ENCODE measurements at places on chromosomes 11 and 22.

DNA sequence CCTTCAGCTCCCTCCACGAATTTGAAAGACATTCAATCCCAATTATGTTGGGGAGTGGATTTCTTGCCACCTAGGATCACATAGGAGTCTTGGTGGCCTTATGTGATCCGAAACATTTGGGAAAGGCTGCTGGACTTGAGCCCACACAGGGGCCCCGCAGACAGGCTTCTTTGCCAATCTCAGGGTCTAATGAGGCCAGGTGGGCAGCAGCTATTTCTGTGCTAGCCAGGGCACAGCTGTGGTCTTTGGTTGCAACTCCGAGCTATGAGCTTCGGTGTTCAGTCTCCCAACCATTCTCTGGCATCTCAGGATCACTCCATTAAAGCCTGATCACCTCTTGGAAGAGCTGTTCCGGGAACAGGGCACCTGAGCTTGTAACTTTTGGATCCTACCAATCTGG, 84.4 kb downstream of the TP53I11 start:
- no peak for DNase-seq

DNA sequence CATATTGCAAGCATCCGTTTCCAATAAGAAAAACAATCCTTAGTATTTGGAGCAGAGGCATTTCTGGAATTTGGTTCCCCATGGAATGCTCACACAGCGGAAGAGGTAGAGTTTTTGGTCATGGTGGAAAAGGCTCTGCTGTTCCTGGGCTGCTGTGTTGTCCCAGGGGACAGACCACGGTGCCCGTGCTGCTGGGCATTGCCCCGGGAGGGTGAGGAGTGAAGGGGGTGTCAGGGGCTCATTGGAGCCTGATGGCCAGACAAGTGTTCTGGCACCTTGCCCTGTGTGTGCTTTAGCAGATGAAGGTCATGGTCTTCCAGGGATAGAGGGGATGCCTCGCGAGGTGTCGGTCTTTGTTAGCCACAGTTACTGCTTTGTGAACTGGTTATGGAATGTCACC, 61.2 kb downstream of the MPPED1 start:
- DNase-seq: no peak

DNA sequence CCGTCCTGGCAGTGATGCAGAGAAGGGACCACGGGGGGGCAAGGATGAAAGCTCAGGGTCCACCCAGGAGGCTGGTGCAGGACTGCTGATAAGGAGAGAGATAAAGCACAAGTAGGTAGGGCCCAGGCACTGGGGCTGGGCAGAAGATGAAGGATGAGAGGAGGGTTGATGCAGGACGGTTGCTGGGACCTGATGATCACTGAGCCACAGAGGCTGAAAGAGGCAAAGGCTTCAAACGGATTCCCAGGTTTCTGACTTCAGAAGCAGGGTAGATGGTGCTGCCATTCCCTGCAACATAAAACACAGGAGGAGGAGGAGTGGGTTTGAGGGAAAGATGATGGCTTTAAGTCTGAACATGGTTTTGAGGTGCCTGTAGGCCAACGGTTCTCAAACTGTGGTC, 148.5 kb downstream of the TTC17 start:
- DNase-seq: no peak

DNA sequence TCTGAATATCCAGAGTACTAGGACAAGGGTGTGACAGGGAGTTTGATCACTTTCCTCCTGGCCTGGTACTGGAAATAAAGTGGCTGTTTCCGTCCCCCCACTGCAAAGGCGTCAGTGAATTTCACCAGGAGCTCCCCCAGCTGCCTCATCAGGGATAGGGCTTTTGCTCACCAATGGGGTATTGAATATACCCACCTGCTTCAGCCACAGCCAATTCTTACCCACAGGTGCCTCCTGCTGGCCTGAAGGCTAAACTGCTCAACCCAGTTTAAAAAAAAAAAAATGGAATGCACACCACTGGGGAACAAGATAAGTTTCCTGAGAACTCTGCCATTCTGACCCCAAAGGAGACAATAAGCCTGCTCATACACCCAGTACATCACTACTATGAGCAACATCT, 65.3 kb upstream of the MS4A8 start:
- no peak for DNase-seq

- DNase-seq: no peak
These were observed 5.1 kb downstream of the KRTAP5-11 start for GRCh38 chr11:71577469-71578004.

- DNase-seq: no peak
These were observed 292.3 kb downstream of the METTL15 start for GRCh38 chr11:28400331-28401100.

DNA sequence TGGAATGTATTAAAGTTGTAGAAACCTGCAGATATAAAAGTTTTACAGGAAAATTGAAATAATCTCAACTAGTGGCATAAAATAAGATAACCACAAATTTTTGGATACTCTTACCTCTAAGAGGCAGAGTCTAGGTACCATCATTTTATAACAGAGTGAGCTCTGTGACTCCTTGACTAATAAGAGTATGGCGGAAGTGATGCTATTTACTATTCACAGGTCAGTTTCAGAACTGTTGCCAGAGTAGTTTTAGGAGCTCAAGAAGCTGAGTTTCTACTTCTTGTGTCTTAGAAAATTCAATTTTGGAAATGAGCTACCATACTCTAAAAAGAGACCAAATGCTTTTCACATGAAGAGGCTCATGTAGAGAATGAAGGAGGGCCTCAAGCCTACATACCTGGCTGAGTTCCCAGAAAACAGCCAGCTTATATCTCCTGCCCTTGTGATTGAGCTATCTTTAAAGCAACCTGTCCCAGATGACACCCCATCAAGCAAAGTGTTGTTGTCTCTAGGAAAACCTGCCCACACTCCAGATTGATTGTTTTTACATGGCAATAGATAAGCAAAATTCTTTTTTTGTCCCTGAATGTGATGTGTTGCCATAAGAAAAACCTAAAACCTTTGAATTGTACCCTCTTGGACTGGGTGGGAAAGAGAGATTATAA, 712.8 kb upstream of the CNTN5 start:
- DNase-seq: no peak

GRCh38 chr11:37390576-37391083, 792.6 kb upstream of the RAG2 start:
- no peak for DNase-seq

GRCh38 chr11:47946682-47947559, 33.4 kb upstream of the PTPRJ start:
- peak; percentile 58 for DNase-seq

DNA sequence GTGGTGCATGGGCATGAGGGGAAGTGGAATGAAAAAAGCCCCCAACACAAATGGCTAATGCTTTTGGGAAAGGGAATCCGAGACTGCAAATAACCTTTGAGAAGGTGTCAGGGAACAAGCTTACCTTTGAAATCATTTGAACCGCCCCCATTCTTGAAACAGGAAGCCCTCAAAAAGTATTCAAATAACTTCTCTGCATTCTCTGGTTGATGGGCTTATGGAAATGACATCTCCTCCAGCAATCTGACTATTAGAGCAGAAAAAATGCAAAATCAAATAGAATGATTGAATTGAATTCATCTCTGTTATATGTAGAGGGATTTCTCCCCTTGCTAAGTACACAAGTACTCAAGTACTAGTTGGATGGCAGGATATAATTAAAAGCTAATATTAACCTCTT, 409.9 kb downstream of the TMEM135 start:
- no peak for DNase-seq

DNA sequence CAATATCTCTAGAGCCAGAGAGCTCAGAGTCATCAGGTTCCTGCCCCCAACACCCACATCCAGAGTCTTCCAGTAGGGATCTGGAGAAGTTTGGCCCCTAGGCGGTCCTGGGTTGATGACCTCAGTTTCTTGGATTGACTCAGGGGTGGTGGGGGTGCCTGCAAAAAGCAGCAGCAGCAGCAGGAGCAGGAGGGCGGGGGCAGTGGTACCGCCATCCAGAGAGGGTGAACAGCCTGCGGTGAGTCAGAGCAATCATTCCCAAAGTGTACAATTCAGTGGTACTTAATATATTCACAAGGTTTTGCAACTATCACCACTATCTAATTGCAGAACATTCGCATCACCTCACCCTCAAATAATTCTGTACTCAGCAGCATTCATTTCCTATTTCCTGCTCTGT, 9.9 kb upstream of the SEC14L3 start:
- DNase-seq: peak; percentile 5

- DNase-seq: no peak
These were observed 5.0 kb downstream of the DRD2 start for GRCh38 chr11:113470233-113470632.

DNA sequence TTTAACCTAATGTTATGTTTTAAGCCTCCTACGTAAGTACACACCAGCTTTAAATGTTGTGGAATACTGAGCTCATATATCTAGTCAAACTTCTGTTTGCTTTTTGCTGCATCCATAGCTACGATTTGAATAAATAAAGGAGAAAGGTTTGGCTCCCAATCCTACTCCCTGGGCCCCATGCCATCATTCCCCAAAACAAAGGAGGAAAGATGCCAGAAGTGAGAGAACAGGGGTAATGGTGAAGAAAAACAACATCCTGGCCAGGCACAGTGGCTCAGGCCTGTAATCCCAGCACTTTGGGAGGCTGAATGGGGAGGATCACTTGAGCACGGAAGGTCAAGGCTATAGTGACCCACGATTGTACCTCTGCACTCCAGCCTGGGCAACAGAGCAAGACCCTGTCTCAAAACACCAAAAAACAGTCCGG, 26.5 kb downstream of the SCGB1A1 start:
- DNase-seq: no peak

DNA sequence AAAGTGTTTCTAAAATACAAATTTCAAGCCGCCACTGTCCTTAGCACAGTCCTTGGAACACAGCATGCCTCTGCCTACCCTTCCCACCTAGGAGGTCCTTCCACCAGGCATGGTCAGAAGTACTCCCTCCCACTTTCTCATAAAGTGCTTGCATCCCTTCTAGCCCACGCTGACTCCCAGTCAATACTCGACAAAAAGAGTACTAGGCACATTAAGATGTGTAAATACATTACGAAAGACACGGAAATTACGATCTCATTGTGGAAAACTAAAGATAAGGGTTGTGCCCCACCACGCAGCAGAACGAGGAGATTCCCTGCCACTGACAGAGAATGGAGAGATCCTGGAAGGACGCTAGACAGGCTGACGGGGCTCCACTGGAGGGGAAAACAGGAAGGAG, 13.5 kb downstream of the CHKA start:
- DNase-seq: no peak

GRCh38 chr11:11057472-11057854, 199.6 kb upstream of the ZBED5 start:
- DNase-seq: no peak

- peak; percentile 25 for DNase-seq
These were observed 605 bp upstream of the FDX1 start for GRCh38 chr11:110428956-110429730.

- DNase-seq: no peak
These were observed 510.0 kb downstream of the INSC start for GRCh38 chr11:15624701-15625100.

DNA sequence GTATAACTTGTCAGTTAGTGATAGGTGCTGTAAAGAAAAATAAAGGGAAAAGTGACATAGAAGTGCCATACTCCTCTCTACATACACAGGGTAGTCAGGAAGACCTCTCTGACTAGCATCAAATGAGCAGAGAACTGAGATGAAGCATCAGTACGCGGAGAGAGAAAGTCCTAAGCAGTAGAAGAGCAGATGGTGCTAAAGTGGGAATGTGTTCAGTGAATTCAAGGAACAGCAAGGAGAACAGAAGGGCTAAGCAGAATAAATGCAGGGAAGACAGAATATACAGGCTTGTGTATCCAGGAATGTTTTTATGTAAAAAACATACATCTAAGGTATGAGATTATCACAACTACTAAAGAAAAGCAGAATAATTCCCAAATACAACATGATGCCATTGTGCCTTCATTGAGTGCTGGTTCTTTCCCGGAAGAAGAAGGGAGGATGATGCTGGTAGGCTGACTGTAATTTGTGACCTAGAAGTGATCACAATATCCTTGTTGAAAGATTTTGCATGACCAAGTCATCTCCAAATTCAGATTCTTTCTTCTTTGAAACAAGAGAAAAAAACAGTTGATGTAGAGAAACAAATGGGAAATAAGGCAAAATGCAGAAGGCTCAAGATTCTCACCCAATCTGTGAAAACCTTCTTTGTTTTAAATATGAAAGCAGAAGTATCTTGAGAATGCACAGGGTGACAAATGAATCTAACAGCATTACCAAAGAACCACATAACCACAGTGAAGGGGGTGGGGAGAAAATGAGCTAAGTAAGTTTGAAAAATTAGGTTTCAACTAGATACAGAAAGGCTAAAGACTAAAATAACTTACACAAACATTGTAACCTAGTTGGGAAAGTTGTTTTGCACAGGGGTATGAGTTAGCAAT, 20.5 kb downstream of the MRE11 start:
- peak; percentile 64 for DNase-seq

DNA sequence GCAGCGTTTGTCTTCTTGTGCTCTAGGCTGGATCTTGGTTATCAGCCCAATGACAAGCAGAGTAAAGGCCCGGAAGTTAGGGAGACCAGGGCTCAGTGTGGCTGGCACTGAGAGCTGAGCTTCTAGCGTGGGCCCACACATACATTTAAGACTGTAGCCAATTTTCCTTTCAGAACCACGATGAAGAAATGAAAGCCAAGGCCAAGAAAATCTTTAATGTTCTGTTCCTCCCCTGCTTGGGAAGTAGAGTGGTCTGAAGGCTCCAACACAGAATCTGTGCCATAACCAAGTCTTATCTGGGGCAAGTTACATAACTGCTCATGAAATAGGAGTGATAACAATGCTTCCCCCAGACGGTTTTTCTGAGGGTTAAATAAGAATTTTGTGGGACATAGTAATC, 4.7 kb upstream of the ST3GAL4 start:
- DNase-seq: no peak

- no peak for DNase-seq
These were observed 97.1 kb downstream of the CEP164 start for GRCh38 chr11:117424781-117425180.

- no peak for DNase-seq
These were observed 3.0 kb downstream of the DKK3 start for GRCh38 chr11:12005476-12005875.

- DNase-seq: no peak
These were observed 249.6 kb upstream of the B3GAT1 start for GRCh38 chr11:134661660-134662059.

- peak; percentile 14 for DNase-seq
These were observed 504.3 kb downstream of the FAM181B start for GRCh38 chr11:82229341-82229740.

DNA sequence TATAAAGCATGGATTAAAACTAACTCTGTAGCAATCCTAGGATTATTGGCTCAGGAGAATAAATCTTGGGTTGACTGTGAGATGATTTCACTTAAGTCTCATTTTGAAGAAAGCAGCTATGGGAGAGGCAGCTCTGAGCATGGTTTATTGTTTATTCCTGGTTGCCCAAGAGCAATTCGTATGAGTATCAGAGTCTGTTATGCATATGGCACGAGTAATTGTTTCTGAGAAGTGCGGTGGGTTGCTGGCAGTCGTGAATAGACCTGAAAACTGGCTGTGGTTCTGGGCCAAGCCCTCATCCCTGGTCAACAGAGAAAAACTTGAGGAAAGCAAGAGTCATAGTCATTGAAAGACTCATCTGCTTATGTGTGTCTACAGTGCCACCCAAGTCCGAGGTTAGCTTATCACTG, 26.8 kb downstream of the DIXDC1 start:
- no peak for DNase-seq

GRCh38 chr11:102426000-102426399, 26.6 kb downstream of the TMEM123 start:
- DNase-seq: no peak

- no peak for DNase-seq
These were observed at the start of gene DDX25 for GRCh38 chr11:125903711-125904659. Gene DDX25 (plus strand): TSS chr11:125904508. CDS start chr11:125904518, 10 bp downstream.

All from activated CD4-positive, alpha-beta T cell treated with anti-CD3 and anti-CD28 coated beads, Interleukin-10, Interleukin-2, amounts not matched to agents 100 ng/mL and 50 ng/mL, durations not matched to agents 16 hours and 8 hours (primary cell).